ENCODE measurements at places on chromosomes 5 and 9.

GRCh38 chr9:126342621-126343031 lies 16.0 kb downstream of the MVB12B start:
- DNase-seq: no peak

DNA sequence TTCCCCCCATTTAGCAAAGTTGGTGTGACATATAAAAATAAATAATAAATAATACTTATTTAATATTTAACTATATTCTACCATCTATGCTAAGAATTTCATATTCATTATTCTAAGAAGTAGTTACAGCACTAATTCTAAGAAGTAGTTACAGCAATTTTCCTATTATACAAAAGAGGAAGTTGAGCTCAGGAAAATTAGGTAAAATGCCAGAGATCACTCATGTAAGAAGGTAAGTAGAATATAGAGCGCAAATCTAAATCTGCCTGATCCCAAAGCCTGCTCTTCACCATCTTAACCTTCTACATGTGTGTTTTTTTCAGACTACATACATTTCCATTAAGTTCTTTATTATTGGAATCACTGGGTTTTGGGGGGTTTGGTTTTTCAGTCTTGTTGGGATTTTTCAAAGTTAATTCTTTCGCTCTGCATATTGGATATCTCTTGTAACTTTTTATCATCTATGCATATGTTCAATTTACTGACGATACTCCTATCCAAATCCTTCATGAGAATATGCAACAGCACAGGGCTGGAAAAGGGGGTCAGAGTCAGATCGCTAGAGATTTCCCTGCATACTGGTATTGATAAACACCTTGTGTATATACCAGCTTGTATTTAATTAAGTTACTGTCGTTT lies 852.1 kb downstream of the MAT2B start:
- DNase-seq: no peak

GRCh38 chr5:109694451-109694891 lies 4.7 kb downstream of the MAN2A1 start:
- no peak for DNase-seq

- DNase-seq: no peak
These were observed 90.4 kb downstream of the ZNF608 start for GRCh38 chr5:124655921-124656511.

- no peak for DNase-seq
These were observed 42.7 kb upstream of the ANGPTL2 start for GRCh38 chr9:127165116-127165515.

- DNase-seq: no peak
These were observed 16.5 kb upstream of the FBXL7 start for GRCh38 chr5:15483351-15484097.

DNA sequence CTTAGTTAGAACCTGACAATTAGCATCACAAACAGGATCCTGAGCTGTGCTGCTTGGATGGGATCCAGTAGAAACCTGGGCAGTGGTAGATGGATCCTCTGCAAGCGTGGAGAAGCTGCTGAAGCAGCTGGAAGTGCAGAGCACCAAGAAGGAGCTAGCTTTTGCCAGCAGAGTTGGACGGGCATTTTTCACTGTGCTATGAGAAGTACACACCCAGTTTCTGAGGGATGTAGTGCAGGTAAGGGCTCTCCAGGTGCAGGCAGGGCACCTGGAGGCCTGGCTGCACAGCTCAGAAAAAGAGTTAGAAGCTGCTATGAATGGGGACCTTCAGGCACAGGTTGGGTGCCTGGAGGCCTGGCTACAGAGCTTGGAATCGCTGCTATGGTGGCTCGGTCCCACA lies 623.9 kb upstream of the NUDT12 start:
- DNase-seq: no peak

DNA sequence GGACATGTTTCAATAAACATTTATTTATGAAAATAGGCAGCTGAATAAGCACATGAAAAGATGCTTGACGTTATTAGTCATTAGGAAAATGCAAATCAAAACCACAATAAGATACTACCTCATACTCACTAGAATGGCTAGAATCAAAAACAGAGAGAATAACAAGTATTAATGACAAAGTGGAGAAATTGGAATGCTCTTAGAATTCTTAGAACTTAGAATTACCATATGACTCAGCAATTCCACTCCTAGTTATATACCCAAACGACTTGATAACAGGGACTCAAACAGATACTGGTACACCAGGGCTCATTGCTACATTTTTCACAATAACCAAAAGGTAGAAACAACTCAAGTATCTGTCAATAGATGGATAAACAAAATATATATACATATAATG lies 15.1 kb upstream of the TRIM36 start:
- DNase-seq: no peak

DNA sequence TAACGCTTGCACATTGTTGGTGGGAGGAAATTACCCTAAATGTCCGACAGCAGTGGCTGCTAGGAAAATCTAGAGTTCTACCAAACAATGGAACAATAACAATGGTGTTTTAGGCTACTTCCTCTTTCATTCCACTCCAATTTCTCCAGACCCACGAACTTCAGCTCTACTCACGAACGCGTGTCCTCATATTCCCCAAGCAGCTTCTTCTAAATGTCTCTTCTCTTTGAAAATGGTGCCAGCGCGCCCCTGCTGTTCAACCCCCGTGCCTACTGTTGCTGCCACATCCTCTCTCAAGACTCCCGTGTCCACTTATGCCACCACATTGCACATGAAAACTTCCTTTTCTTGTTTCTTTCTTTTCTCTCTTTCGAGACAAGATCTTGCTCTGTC lies 25.6 kb downstream of the OR2V2 start:
- DNase-seq: no peak

GRCh38 chr9:131410044-131410491 lies 16.2 kb downstream of the PRRC2B start:
- no peak for DNase-seq

DNA sequence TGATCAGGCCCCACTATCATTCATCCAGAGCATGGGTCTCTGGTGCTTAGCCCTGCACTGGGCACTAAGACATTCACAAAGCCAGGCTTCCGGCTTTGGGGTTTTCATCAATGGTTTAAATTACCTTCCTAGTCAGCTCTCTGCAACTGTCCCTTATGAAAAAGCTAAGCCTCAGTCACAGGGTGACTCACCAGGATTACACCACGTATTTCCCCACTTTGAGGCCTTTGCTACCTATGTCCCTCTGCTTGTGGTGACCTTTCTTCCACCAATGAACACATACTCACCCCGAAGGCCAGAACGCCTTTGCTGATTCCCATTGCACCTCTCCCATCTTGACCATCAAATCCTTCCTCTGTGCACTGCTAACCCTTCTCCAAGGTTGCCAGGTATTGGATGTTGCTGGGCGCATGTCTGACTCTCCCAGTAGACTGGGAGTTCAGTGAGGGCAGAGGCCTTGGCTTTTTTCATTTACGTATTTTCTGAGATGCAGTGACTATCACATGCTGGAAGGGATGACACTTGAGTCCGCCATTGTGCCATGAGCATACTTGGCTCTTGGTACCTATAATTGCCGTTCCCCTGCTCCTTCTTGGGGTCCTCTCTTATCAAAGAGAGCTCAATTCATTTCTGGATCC lies 58.7 kb upstream of the TNFSF8 start:
- no peak for DNase-seq

- peak; percentile 35 for DNase-seq
These were observed 25.8 kb upstream of the HMCN2 start for GRCh38 chr9:130239741-130240241.

DNA sequence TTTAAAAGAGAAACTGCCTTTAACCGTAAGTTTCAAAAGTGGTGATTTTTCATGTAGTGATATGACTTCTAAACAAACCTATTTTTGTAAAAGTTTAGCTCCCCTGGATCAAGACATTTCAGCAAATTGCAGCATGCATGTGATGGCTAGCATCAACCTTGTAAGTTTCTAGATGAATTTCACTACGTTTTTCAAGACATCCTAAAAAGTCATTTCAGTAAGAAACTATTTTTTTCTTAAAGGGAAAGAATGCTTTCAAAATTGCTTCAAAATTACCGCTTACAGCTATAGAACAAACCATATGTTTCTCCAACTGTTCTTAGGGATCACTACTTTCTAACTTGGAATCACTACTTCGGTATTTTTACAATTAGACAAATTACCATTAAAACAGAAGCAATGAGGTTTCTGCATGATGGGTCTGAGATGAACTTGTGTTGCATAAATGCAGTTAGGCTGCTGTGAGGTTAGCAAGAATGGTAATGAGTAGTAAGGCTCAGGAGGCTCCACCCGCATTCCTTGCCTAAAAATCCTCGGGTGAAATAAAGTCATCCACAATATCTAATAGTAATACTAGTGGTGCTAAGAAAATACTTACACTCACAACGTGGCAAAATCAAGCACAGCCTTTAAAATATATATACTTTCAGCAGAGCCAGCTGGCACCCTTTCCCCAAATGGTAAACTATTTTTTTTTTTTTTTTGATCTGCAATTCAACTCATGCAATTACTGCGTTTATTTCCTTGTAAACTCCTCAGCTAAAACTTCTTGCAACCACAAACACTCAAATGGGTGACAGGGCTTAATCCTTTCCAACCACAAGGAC lies 53.8 kb downstream of the CDC14B start:
- no peak for DNase-seq

DNA sequence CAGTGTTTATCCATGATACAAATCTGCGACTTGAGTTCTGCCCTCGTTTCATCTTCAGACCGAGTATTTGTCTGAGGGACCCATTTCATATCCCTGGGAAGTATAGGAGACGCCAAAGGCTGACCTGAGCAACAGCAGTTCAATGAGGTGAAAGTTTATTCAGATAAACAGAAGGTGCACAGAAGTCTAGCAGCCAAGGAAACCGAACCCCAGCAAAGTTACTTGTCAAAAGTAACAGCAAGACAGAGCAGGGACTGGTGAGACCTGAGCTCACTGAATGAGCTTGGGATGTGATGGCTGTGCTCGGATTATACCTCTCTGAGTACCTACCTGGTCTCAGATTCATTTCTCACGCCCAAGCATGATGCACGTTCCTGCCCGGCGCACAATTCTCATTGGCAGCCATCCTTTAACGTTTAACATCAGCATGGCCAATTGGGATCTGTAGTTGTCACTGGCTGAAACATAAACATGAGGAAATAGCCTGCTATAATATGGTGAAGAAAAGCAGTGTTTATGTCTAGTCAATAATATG lies 599 bp downstream of the LYRM7 start:
- DNase-seq: no peak

DNA sequence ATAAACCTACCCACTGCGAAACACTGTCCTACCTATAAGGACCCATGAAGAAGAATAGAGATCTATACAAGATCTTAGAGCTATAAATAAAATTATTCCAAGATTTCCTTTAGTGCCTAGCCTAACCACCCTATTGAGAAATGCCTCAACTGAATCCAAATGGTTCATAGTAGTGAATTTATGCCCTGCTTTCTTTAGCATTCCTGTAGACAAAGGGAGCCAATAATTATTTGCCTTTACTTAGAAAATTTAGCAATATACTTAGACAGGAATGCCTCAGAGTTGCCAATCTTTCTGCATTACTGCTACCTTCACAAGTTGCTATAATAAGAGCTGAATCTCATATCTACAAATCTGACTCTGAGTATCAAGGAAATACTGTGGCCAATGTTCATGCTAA lies 62.6 kb downstream of the PUM3 start:
- no peak for DNase-seq

- DNase-seq: no peak
These were observed 8.6 kb upstream of the PHYKPL start for GRCh38 chr5:178241231-178241663.

GRCh38 chr9:81259896-81260295 lies 429.5 kb downstream of the TLE1 start:
- DNase-seq: no peak

- no peak for DNase-seq
These were observed 1711.3 kb upstream of the ACO1 start for GRCh38 chr9:30673132-30673531.

DNA sequence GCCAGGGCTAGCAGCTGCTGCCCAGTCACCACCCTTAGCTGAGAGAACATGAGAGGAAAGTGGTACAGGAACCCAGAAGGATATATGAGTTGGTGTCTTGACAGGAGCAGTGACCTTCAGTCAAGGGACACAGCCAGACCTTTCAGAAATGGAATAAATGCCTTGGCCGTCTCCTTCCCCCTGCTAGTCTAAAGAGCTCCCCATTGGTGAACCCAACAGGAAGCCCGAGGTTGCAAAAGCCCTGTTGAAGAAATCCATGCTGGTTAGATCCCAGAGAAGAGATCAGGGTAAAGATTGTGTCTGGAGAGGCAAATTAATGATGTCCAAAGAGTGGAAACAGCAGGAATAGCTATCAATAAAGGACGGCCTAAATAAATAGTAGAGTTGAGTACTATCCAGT lies 244.5 kb downstream of the NR3C1 start:
- DNase-seq: no peak

DNA sequence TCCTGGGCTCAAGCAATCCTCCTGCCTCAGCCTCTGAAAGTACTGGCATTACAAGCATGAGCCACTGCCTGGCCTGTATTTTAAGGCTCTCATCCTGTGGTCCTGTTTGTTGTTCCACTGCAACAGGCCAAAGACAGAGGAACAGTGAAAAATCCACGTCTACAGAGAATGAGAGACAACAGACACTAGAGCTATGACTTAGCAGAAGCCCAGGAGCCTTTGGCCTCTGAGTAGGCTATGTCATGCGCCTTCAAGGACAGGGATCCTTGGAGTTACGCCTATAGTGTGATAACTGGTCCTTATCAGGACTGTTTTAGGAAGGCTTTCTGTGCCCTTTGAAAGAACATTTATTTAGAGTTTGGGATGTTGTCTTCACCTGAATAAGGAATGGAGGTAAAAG lies 10.5 kb downstream of the POC5 start:
- no peak for DNase-seq

DNA sequence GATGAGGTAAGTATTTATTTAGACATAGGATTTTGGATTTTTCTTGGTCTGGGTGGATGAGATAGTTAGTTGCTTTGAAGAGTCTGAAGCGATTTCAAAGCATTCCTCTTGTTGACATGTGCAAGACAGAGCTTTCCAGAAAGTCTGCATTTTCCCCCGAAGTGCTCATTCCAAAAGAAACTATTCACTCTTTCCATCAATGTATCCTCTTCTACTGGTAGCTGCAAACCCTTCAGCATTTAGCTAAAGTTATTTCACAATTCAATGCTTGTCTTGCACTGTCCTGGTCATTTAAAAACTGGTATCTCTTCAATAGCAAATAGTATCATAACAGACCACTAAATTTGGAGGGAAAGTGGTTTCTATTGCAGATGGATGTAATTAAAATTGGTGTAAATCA lies 13.0 kb downstream of the NREP start:
- DNase-seq: no peak

DNA sequence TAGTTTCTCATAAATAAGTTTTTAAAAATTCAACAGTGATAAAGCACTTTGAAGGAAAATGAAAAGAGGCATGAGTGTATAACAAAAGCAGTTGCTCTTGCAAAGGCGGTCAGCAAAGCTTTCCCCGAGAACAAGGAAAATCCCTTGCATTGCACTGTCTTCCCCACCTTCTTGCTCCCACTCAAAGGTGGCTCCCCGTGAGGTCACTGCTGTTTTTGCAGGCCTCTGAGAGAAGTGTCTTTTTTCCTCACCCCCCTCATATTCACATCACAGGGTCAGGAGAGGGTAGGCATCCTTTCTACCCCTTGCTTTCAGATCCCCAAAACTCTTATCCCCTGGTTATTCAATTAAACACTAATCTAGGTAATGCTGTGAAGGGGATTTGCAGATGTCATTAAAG lies 15.2 kb upstream of the SLC36A1 start:
- DNase-seq: no peak
